ENCODE measurements at places on chromosomes 6 and 20.

DNA sequence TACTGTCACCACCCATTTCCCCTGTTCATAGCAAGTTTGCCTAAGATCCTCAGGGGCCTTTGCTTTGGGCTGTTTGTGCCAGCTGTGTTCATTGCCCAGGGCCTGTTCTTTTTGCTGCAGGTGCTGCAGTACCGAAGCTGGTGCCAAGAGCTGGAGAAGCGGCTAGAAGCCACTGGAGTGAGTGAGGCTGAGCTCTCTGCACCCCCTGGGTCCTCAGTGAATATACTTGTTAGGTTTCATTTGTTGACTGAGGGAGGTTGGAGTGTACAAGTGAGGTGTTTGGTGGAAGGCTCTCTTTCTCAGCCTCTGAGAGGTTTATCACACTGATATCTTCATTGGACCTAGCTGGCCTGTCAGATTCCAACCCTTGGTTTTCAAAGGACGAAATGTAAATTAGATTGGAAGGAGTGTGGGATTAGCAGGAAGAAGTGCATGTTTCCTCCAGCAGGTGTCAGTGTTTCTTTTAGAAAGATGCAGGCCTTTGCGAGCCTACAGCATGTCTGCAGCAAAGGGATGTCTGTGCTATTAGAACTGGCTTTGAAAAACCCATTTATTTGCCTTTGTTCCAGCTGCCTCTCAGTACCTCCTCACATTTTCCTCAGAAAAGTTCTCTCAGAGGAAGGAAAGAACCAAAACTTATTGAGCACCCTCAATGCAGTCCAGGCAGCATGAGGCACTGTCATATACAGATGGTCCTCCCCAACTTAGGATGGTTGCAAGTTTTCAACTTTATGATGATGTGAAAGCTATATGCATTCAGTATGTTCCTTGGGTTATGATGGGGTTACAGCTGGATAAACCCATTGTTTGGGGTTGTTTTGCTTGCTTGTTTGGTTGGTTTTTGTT lies 8.3 kb downstream of the CEP250 start:
- DNase-seq = peak; percentile 23

DNA sequence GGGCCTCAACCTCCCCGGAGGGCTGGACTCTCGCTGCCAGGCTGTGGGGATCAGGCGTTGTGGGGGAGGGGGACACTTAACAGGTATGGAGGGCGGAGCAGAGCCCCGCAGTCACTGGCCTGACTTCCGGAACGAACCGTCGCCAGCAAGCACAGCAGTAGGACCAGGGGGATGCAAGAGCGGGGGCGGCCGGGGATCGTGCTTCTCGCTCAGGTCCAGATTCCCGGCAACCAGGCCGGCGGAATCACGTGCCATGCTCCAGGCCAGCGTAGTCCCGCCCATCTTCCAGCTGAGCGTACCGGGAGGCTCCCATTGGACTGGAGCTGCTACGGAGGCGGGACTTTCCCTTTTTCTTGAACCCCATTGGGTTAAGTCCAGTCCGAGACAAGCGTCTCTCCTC lies 10.0 kb upstream of the POU5F1 start:
- DNase-seq = peak; percentile 21

DNA sequence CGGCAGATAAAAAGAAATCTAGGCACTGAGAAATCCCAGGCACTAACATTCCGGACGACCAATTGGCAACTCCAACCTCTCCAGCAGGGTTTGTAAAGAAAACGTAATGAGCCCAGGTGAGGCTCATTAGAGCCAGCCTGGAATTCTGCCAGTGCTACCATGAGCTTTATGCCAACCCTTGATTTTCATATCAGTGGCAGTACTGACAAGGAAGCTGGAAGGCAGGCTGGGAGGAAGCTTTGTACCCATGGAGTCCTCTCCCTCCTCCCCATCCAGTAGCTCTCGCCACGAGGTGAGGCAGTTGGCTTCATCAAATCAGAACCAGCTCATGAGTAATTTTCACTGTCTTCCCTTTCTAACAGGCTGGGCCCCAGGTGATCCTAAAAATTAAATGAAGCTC lies 250.2 kb downstream of the ZNF217 start:
- DNase-seq = no peak

GRCh38 chr20:40276301-40276700 lies 412.7 kb downstream of the MAFB start:
- DNase-seq = no peak

DNA sequence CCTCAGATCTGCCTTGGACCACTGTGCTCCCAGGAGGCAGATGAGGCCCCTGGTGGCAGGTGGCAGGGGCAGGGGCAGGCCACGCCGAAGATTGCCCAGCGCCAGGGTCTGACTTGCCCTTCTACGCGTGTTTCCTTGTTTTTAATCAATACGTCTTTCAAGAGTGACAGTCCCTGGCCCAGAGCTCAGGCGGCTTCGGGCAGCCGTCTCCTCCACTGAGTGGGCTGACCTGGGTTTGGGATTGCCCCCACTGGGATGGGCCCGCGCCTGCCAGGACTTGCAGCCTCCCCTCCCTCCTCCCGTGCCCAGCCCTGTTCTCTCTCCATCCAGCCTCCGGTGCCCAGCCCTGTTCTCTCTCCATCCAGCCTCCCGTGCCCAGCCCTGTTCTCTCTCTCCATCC lies 21.2 kb downstream of the FRMD1 start:
- no peak for DNase-seq

DNA sequence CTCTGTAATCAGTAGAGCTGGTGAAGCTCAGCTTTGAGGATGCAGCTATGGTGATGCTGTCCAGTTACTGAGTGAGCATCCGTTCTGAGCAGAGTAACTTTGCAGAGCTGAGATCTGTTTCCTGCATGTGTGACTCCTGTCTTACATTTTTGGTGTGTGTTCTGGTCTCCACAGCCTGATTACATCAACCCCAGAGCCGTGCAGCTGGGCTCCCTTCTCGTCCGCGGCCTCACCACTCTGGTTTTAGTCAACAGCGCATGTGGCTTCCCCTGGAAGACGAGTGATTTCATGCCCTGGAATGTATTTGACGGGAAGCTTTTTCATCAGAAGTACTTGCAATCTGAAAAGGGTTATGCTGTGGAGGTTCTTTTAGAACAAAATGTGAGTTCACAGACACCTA lies 81.6 kb downstream of the FAM120B start:
- no peak for DNase-seq

Measured in T-cell (primary cell).